ENCODE measurements at places on chromosomes 2 and 18. TPM values are rescaled to one million over a fixed set of nuclear protein-coding genes. Genes with fewer than 3 reads are reported as not detected.

CHAC2 gene
- polyA plus RNA-seq, result 4.3 TPM

FBXO15 gene
- polyA plus RNA-seq, result 4.4 TPM

BOK gene
- polyA plus RNA-seq, result 28.4 TPM

THSD7B gene
- 5.0 TPM for polyA plus RNA-seq
